ENCODE measurements at places on chromosomes 13 and 19. TPM values are rescaled to one million over a fixed set of nuclear protein-coding genes. Genes with fewer than 3 reads are reported as not detected.

FLT3 gene
- not detected for polyA plus RNA-seq

- no peaks in the 10 kb centered on the region for H3K27me3 ChIP-seq
- no peaks in the 10 kb centered on the region for H3K36me3 ChIP-seq
- H3K4me3 ChIP-seq, result peak within 1 kb of the TSS; percentile 57
- DNase-seq, result peak; percentile 26
These were observed at the start of gene SPINT2 for GRCh38 chr19:38264486-38265212. TSS of gene SPINT2 (plus strand) at chr19:38264573. CDS start at chr19:38264893, 320 bp downstream.

- peaks cover 6% of the 10 kb centered on the region for H3K4me1 ChIP-seq
- peak; percentile 94 for DNase-seq
- H3K4me3 ChIP-seq, result peak overlapping the region; percentile 83
- peak overlapping the region; percentile 99 for H3K27ac ChIP-seq
- no peaks in the 10 kb centered on the region for H3K27me3 ChIP-seq
- no peaks in the 10 kb centered on the region for H3K36me3 ChIP-seq
These were observed 1.4 kb downstream of the CIC start for GRCh38 chr19:42270346-42271044.

DNA sequence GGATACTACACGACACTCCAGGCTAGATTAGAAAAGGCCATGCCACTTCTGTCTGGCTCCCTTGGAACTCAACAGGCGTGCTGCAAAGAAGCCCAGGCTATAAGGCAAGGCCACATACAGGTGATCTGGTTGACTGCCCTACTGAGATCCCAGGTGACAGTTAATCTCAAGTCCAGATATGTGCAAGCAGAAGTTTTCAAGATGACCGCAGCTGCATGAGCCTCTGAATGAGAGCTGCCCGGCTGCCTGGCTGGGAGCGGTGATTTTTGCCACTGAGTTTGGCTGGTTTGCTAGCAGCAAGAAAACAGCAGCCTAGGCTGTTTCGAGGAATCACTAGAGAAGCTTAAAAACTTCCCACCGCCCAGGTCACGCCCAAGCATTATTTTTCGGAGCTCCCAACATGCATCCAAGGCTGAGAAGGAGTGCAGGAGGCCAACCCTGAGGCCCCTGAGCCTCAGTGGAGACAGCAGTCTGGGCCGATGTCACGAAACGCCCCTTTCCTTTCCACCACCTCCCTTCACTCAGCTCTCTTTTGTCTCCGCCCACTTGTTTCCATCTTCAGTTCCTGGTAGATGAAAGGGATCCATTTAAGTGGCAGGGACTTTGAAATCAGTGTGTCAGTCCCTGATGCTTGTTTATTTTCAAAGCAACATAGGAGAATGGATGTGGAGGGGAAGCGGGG, 14.0 kb upstream of the URI1 start:
- H3K27me3 ChIP-seq, result peaks cover 3% of the 10 kb centered on the region
- H3K4me3 ChIP-seq, result no peak overlapping the region
- no peaks in the 10 kb centered on the region for H3K4me1 ChIP-seq
- DNase-seq, result no peak

- peak; percentile 77 for DNase-seq
- peak overlapping the region; percentile 60 for H3K27ac ChIP-seq
- H3K4me3 ChIP-seq, result no peak overlapping the region
- H3K27me3 ChIP-seq, result no peaks in the 10 kb centered on the region
- H3K4me1 ChIP-seq, result peaks cover 39% of the 10 kb centered on the region
These were observed 145.3 kb downstream of the PDS5B start for GRCh38 chr13:32731576-32731975.

- H3K27ac ChIP-seq, result no peak overlapping the region
- H3K4me3 ChIP-seq, result no peak overlapping the region
- no peaks in the 10 kb centered on the region for H3K36me3 ChIP-seq
- peaks cover 3% of the 10 kb centered on the region for H3K27me3 ChIP-seq
These were observed 25.7 kb downstream of the CNMD start for GRCh38 chr13:52713894-52714293.

KDELR1 gene
- polyA plus RNA-seq, result 231 TPM

- H3K4me3 ChIP-seq, result no peak overlapping the region
- no peak for DNase-seq
- H3K4me1 ChIP-seq, result no peaks in the 10 kb centered on the region
- no peak overlapping the region for H3K27ac ChIP-seq
These were observed 60.3 kb downstream of the ZNF100 start for GRCh38 chr19:21707065-21707464.

ZNF578 gene
- 1.3 TPM for polyA plus RNA-seq

DNA sequence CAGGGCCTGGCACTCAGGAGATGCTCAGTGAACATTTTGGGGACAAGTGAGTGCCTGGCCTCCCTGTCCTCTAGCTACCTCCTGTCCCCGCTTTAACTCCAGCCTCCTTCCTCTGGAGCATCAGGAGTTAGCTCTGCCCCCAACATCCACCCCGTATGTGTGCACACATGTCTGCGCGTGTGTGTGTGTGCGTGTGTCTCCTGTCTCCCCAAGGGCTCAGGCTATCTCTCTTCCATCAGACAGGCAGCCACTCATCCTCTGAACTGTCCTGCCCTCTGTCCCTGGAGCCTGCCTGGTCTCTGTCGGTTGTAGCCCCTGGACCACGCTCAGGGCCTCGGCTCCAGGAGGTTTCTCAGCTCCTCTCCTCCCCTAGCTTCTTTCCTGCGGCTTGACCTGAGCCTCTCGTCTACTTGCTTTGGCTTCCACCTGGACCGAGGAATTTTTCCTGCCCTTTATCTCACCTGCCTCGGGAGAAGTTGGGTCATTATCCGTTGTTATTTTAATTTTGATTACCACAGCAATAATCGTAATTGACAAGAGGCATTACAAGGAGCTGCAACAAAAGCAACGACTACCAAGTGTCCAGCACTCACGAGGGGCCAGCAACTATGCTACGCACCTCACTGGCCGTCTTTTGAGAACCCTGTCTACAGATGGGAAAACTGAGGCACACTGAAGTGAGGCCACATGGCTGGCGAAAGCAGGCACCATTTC, 32.0 kb upstream of the ASF1B start:
- H3K27me3 ChIP-seq, result no peaks in the 10 kb centered on the region
- no peak overlapping the region for H3K27ac ChIP-seq

DNA sequence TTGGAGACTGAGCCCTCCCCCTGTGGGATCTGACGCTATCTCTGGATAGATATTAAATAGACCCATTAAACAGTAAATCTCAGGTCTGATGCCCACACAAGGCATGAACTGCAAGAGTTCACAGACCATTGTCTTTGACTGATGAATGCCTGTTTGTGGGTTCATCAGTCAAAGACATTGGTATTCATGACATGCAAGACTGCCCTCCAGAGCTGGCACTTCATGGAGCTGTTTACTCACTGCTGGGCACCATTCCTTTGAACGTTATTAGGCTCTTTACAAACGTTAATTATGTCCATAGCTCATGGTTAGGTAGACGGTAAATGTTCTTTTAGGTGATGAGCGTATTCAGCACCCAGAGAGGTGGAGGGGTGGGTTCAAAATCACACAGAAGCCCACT, 111.8 kb upstream of the PABPC3 start:
- peaks cover 33% of the 10 kb centered on the region for H3K27me3 ChIP-seq
- H3K36me3 ChIP-seq, result no peaks in the 10 kb centered on the region
- 0 out of 2 replicates have a peak, but pooled peaks cover 5% of the 10 kb centered on the region for H3K4me1 ChIP-seq
- no peak overlapping the region for H3K4me3 ChIP-seq
- DNase-seq, result no peak

DNA sequence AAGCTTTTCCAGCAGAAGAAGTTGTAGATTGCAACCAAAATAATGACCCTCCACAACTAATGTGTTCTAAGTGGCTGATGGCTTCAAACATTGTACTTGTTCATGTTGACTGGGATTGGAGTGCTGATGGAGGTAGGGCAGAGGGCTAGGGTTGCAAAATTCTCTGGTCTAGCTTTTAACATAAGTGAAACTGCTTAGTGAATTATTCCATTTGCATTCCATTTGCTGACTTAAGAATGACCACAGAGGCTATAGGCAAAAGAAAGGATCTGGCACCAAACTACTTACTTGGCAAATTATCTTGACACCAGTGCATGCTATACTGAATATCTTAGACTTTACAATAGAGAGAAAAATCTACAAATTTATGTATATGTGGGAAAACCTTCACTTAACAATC, 287.0 kb downstream of the FGF9 start:
- no peak overlapping the region for H3K4me3 ChIP-seq
- peak; percentile 42 for DNase-seq
- no peak overlapping the region for H3K27ac ChIP-seq
- H3K4me1 ChIP-seq, result 0 out of 2 replicates have a peak, but pooled peaks cover 7% of the 10 kb centered on the region

All from GM23248 (cell line).